Fibroblast of lung (primary cell): ENCODE measurements at places on chromosomes 2 and 18.
A peak's percentile ranks its signal among the peaks of the same experiment; 100 is the strongest.

GRCh38 chr2:10867692-10868420 lies 43.9 kb upstream of the KCNF1 start:
- DNase-seq, result no peak

- no peak for DNase-seq
These were observed 24.5 kb downstream of the ABI2 start for GRCh38 chr2:203352604-203353255.

DNA sequence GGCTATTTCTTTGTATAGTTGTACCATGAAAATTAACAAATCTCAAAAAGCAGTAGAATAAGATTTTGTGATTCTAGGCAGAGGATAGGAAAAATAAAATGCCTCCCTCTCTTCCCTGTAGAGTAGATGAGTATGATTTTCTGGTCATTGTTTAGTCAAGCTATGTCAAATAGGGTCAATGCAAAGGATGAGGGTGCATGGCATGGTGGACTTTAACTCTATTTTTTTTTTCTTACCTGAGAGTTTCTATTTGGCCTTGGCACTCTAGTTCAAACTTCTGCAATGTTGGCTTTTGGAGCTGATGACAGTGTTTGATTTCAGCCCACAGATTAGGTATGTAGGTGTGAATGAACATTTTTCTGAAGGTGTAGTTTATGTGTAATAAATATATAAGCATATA lies 224.5 kb downstream of the TRIB2 start:
- DNase-seq, result no peak

- peak; percentile 77 for DNase-seq
These were observed 33.3 kb downstream of the DOK1 start for GRCh38 chr2:74587664-74588277.

- DNase-seq, result no peak
These were observed 496.9 kb upstream of the HNMT start for GRCh38 chr2:137467246-137467862.

DNA sequence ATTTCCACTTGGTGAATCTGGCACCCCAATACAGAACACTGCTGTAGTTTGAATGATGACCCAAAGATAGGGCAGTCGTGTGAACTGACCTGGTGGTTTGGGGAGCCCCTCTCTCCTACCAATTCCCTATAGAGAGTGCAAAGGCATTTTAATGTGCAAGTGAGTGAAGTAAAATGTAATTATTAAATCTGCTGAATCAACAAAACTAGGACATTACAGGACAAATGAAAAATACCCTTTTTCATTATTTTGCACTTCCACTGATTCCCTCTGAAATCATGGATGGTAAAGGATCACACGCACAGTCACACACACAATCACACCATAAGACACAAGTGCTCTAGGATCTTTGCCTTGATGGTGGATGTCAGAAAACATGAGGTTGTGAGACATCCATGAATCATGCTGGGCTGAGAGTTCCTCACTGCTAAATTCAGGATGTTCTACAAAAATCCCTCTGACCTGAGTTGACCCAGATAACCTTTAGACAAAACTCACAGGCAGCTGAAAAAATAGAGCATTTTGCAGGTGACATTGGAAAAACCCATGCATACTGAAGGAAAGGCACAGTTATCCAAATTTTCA lies 197.4 kb downstream of the FBXO15 start:
- DNase-seq, result peak; percentile 44

- DNase-seq, result no peak
These were observed 77.2 kb upstream of the LDAH start for GRCh38 chr2:20900052-20900636.

GRCh38 chr2:232354069-232354468 lies 24.5 kb upstream of the ALPP start:
- no peak for DNase-seq

- DNase-seq, result no peak
These were observed 8.8 kb downstream of the FOSL2 start for GRCh38 chr2:28401411-28401810.
